Pericardium fibroblast (primary cell): ENCODE measurements at places on chromosomes 1 and 21. TPM values are rescaled to one million over a fixed set of nuclear protein-coding genes. Genes with fewer than 3 reads are reported as not detected.

Gene PLA2G2F
- not detected in 2 replicates for total RNA-seq

Gene ITLN2
- total RNA-seq, result 0.47 TPM in 1 of 2 replicates, not detected in the other

Gene DCST1
- not detected in 2 replicates for total RNA-seq

Gene SELL
- 0.26 TPM in 1 of 2 replicates, not detected in the other for total RNA-seq

Gene ARHGAP29
- total RNA-seq, result 27.7 and 54.5 TPM in 2 replicates

Gene PTAFR
- 0.17 and 0.23 TPM in 2 replicates for total RNA-seq

Gene NR5A2
- 2.3 TPM in 1 of 2 replicates, not detected in the other for total RNA-seq

Gene LCE3D
- not detected in 2 replicates for total RNA-seq

Gene CLDN17
- total RNA-seq, result not detected in 2 replicates

Gene S100A3
- total RNA-seq, result 2.5 and 10.0 TPM in 2 replicates

Gene SPRR2B
- total RNA-seq, result not detected in 2 replicates

Gene FOXJ3
- total RNA-seq, result 15.3 and 15.7 TPM in 2 replicates

Gene RAB7B
- total RNA-seq, result 7.3 and 11.0 TPM in 2 replicates

Gene LRRC38
- 1.1 TPM in 1 of 2 replicates, not detected in the other for total RNA-seq

Gene NFASC
- 3.2 and 13.0 TPM in 2 replicates for total RNA-seq

Gene CDKN2C
- total RNA-seq, result 2.9 and 8.3 TPM in 2 replicates

Gene SPRR2F
- not detected in 2 replicates for total RNA-seq

Gene F13B
- total RNA-seq, result not detected in 2 replicates

Gene EIF2D
- 38.0 and 64.7 TPM in 2 replicates for total RNA-seq

Gene SLC1A7
- total RNA-seq, result 0.09 and 0.82 TPM in 2 replicates

Gene NBPF26
- 8.1 and 15.6 TPM in 2 replicates for total RNA-seq

Gene CFHR5
- not detected in 2 replicates for total RNA-seq

Gene FCER1G
- not detected in 2 replicates for total RNA-seq

Gene KCNE2
- total RNA-seq, result not detected in 2 replicates

Gene TEX38
- total RNA-seq, result not detected in 2 replicates

Gene KIF14
- 0.23 and 0.43 TPM in 2 replicates for total RNA-seq

Gene CHRM3
- 0.09 and 0.12 TPM in 2 replicates for total RNA-seq

Gene CELA3A
- total RNA-seq, result not detected in 2 replicates

Gene RGS16
- total RNA-seq, result 0.09 and 0.23 TPM in 2 replicates

Gene ELOVL1
- 61.0 and 74.6 TPM in 2 replicates for total RNA-seq

Gene C1orf94
- not detected in 2 replicates for total RNA-seq

Gene SGIP1
- total RNA-seq, result under 0.01 and 0.68 TPM in 2 replicates
